ENCODE measurements at places on chromosomes 11 and 22. TPM values are rescaled to one million over a fixed set of nuclear protein-coding genes. Genes with fewer than 3 reads are reported as not detected.
A peak's percentile ranks its signal among the peaks of the same experiment; 100 is the strongest.

DNA sequence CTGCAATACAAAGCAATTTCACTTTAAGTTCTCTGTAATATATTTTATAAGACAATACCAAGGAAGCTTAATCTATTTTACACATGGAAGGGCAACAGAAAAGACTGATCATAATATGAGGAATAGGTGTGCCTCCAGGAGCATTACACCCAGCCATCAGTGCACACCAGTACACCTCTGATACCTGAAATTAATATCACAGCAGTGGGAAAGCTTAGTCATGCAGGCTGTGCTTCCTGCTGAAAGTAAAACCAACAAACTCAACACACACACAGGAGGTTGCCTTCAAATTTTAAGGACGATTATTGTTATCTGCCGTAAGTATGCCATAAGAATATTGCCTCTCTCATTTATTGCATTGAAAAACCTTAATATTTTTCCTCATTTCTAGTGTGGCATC lies 1119.1 kb upstream of the TENM4 start:
- DNase-seq, result no peak

DNA sequence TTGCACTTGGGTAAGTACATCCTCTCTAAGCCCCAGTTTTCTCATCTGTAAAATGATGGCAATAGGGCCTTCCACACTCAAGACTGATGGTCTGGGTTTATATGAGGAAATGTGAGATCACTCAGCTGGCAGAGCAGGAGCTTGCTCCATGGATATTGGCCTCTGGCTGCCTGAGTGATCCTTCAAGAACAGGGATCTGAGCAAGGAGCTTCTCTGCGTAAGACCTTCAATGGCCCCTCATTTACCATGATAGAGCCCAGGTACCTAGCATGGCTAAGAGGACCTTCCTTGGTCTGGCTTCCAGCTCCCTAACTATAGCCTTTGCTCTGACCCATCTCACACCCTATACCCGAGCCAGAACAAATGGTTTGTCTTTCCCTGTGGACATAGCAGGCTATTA lies 5.5 kb downstream of the ROBO4 start:
- DNase-seq, result no peak

DNA sequence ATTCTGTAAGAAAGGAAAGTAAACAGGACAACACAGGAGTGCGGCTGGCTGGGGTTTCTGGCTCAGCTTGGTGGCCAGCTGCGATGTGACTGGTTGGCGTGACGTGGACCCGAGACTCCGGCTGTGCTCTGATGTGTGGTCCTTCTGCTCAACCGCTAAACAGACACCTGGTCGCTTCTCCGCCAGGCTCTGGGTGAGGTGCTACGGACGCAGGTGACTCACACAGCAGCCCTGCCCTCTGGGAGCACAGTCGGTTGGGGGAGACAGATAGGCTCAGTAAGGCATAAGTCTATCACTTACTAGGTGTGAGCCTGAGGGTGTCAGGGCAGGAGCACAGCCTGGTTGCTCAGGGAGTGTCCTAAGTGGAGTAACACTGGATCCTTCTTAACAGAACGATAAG lies 8.2 kb downstream of the RTL6 start:
- DNase-seq, result no peak

GRCh38 chr22:19291580-19292457 lies at the start of gene CLTCL1:
CLTCL1 (minus strand) TSS chr22:19291719; CDS start chr22:19291641, 78 bp downstream.
- peak; percentile 71 for DNase-seq

DNA sequence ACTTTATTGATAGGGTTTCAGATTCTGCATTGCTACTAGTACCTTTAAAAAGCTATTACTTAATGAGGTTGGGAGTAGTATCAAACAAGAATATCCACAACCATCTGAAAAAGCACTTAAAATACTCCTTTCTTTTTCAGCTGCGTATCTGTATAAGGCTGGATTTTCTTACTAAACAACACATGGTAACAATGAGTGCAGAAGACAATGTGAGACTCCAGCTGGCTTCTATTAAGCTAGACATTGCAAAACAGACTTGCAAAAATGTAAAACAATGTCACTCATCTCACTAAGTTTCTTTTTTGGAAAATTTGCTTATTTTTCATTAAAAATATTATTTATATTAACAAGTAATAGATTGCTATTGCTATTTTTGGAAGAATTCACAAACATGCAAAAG lies 132.6 kb downstream of the WNT11 start:
- no peak for DNase-seq

GRCh38 chr22:45638834-45639746 lies 32.5 kb upstream of the ATXN10 start:
- no peak for DNase-seq

- DNase-seq, result no peak
These were observed 177.7 kb downstream of the CADM1 start for GRCh38 chr11:115326526-115326925.

DNA sequence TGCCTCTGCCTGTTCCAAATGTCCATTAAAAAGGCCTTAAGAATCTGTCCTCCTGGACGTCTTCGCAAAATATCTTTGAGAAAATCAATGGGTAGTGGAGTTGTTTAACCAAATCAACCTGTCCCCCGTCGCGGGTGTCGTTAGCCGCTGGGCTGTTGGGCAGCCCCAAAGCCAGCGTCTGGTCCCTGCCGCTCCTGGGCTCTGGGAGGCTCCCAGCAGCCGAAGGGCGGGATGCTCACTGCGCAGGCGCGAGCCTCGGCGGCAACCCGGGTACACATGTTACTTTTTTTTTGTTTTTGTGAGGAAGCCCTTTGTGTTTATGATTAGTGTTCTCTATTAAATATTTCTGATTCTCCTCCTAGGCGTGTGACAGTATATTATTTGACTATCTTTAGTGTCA lies 12.6 kb downstream of the MMP10 start:
- DNase-seq, result no peak

DNA sequence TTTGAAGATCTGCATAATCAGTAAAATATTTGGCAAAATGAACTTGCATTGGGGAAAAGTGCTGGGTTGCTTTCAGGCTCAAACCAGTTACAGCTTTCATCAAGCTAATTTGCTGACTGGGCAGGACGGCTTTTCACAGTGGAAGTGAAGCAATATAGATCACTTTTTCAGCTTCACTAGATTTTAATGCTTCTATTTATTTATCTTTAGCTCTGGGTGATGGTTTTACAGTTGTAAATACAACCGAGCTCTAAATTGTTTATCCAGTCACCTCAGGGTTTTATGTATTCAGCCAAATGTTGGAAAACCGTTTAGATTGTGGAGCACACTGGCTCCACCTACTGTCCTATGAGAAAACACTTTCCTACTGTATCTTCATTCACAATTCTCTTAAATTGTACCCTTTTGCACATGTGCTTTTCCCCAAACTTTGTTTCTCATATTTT lies 58.2 kb downstream of the ACER3 start:
- peak; percentile 63 for DNase-seq

DNA sequence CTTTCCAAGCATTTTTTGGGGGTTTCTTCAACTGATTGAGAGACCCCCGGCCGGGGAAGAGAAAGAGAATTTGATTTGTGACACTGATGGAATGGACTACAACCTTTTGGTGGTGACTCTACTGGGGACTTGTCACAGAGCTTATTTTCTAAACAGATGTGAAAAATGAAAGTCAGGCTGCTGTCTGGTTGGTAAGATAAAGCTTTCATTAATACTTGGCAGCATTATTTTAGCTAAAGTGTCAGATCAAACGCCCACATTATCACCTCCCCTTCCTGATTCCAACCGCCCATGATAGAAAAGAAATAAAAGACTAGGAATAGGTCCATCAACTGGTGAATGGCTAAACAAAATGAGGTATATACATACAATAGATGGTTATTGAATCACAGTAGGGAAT lies 45.6 kb upstream of the EHF start:
- no peak for DNase-seq

Gene OR5M8
- total RNA-seq, result not detected

Gene PGA3
- not detected for total RNA-seq
